ENCODE measurements at places on chromosomes 11 and 22.
A peak's percentile ranks its signal among the peaks of the same experiment; 100 is the strongest.

- DNase-seq = no peak
These were observed 8.4 kb downstream of the INCENP start for GRCh38 chr11:62132191-62132590.

DNA sequence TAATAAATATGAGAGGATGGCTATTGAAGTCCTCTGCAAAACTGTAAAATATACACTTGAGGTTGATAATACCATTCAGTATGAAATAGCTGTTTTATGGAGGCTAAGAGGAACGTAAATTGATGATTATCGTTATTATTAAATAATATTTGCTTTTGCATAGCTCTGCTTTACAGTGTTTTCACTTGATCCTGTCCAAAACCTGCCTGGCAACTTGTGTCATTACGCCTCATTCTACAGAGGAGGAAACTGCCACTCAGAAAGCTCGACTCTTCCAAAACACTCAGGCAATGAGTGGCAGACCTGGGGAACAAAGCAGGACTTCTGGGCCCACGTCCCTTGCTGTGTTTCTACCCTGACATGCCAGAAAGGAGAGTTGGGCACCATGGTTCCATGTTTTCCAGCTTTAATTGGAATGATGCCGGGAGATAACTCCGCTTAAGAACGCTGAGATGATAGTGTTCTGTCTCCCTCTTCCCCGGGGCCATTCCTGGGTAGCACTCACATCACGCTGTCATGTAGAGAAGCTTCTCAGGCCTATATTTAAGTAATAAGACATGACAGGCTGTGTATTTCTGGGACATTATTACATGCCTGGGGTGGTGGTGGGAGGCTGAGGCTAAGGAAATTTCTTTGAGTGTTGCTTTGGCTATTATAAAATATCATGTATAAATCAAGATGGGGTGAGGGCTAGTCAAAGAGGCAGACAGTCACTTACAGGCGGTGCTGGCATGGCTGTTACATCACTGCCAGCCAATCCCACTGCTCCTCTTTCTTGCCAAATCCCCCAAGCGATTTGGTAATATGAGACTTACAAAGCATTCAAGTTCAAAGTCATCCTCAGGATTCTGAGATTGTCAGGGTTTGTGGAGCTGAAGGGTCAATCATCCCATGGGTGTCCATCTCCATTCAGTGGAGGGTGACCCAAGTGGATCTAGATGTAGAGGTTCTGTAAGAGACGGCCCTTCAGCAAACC, 501.7 kb downstream of the INSC start:
- no peak for DNase-seq

DNA sequence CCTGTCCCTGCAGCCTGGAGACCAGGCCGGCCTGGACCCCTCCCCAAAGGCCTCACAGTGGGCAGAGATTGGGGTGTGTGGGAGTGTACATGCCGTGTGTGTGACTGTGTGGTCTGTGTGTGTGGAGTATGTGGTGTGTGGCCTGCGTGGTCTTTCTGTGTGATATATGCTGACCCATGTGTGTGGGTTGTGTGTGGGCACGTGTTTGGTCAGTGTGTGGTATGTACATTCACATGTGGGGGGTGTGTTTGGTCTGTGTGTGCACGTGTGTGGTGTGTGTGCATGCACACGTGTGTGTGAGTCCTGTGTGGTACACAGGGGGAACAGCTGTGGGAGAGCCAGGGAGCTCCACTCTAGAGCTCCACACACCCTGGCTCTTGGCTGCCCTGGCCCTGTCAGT, 1185.1 kb downstream of the BRD1 start:
- no peak for DNase-seq

DNA sequence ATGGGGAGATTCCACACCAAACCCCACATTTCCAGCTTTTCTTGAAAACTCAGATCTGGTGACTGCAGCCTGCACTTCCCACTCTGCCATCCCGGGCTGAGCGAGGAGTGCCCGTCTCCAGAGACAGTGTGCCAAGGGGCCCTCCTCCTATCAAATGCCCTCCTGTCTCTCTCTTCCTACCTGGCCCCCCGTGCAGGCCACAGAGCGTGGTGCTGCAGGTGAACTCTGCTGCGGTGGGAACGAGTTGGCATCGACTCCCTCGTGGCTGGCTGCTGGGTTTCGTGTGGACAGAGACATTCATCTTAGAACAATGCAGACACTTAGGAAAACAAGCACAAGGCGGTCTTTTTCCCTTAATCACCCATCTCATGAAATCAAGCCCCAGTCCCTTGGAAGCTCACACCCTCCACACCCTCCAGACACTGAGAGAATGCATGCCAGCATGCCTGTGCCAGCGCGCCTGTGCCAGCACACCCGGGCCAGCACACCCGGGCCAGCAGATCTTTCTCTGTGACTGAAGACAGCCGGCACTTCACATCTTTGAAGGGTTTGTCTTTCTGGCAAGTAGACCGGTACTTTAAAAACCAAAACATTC, 65.0 kb downstream of the PARVB start:
- DNase-seq = no peak

- DNase-seq = no peak
These were observed 37.0 kb upstream of the PPARA start for GRCh38 chr22:46113110-46113909.

DNA sequence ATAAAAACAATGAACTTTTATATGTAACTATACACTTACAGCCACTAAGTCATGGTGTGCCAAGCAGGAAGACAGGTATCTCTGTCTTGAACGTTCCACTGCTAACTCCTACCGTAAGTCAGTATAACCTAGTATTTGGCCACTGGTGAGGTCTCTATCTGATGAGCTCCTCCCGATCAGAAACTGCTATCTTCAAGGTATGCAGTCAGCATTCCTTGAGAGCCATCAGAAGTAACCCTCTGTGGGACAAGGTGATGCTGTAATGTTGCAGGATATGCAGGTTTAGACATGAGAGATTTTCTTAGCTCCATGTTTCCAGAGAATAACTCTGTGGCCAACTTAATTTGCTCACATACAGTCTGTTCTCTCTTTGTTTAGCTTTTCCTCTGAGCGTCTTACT, 397.9 kb upstream of the CCDC90B start:
- DNase-seq = no peak

GRCh38 chr11:95697614-95698408, 91.8 kb downstream of the FAM76B start:
- peak; percentile 92 for DNase-seq

- DNase-seq = peak; percentile 74
These were observed 64.9 kb downstream of the NAV2 start for GRCh38 chr11:19777377-19778102.

- DNase-seq = no peak
These were observed 2.2 kb upstream of the APOBEC3H start for GRCh38 chr22:39094717-39095389.

- DNase-seq = no peak
These were observed 514.0 kb downstream of the TBC1D22A start for GRCh38 chr22:47276450-47276820.

DNA sequence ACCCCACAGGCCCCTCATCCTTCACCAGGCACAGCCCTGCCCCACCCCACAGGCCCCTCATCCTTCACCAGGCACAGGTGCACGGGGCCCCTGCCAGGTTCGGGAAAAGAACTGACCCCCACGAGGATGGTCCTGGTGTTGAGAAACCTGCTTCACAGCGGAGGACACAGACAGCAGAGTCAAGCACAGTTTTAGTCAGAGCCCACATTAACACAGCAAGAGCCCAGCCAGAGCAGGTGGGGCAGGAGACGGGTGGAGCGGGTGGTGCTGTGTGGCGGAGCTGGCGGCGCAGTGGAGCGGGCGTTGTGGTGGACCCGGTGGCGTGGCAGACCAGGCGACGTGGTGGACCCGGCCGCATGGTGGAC, 1085.5 kb downstream of the BRD1 start:
- DNase-seq = no peak

- DNase-seq = no peak
These were observed 1.3 kb downstream of the CTSW start for GRCh38 chr11:65880844-65881421.

GRCh38 chr22:33023153-33023827, 34.9 kb downstream of the SYN3 start:
- DNase-seq = no peak

GRCh38 chr11:35232891-35233330, 93.9 kb downstream of the CD44 start:
- DNase-seq = no peak

DNA sequence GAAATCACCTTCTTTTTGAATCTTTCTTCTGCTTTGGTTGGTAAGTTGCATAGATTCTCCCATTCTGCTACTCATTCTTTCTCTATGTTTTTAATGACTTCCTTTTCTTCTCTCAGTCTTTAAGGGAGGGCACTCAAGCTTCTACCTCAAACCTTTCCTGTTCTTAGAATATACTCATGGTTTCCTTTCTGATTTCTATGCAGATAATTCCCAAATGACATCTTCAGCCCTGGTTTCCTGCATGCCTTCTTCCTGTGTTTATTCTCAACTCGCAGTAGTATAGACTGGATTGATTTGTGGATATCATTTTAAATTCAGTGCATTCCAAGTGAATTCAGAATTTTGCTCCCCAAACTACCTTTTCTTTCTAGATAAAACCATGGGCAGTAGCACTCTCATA, 803.6 kb downstream of the METTL15 start:
- no peak for DNase-seq

DNA sequence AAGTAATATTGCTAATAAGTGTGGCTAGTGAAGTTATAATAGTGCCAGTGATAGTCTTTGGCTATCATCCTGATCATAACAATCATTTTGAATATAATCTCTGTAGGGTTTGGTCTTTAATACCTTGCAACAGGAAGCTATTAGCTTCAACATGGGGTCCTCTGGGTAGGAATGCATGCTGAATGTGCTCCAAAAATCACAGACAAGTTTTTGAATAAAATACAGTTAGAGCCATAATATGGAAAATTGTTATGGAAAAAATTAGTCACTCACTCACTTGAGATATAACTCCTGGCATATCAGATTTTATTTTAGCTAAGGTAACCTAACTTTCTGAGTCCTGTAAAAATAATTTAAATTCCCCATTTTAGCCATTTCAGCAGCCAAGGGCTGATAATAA, 95.4 kb upstream of the MTMR2 start:
- no peak for DNase-seq

GRCh38 chr11:125959931-125960330, 14.1 kb downstream of the VSIG10L2 start:
- no peak for DNase-seq

GRCh38 chr11:123778511-123778910, 24.2 kb upstream of the OR6X1 start:
- DNase-seq = no peak

DNA sequence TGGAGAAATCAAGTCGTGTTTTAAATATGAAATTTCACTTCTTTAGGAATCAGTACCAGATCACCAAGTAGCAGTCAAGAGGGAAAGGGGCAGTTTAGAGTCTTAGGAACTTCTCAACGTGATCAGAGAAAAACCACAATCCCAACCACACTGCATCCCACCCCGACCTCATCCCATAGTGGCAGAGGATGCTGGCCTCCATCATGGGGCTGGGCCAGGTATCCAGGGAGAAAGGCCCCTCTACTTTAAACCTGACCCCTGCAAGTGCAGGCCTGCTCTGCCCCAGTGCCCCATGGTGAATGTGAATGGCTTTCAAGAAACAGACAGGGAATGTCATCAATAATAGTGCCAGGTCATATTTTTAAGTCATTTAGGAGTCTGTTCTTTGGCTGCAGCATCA, 12.1 kb downstream of the CHST1 start:
- DNase-seq = no peak

DNA sequence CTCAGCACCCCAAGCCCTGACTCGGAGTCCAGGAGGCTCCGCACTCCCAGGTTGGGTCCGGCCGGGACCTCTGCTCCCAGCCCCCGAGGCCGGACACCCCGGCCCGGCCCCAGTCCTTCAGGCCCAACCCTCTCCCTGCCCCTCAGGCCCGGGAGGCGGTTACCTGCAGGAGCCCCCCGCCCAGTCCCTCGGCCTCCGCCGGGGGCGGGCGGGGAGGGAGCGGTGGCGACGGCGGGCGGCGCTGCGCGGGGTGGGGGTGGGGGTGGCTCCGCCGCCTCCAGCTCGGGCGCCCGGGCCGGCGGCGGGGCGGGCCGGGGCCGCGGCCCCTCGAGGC, 310 bp downstream of the TCF20 start:
- DNase-seq = no peak

- peak; percentile 69 for DNase-seq
These were observed 1.4 kb upstream of the GGA1 start for GRCh38 chr22:37607010-37607934.

GRCh38 chr22:20503816-20504215, 3.6 kb upstream of the MED15 start:
- DNase-seq = no peak

DNA sequence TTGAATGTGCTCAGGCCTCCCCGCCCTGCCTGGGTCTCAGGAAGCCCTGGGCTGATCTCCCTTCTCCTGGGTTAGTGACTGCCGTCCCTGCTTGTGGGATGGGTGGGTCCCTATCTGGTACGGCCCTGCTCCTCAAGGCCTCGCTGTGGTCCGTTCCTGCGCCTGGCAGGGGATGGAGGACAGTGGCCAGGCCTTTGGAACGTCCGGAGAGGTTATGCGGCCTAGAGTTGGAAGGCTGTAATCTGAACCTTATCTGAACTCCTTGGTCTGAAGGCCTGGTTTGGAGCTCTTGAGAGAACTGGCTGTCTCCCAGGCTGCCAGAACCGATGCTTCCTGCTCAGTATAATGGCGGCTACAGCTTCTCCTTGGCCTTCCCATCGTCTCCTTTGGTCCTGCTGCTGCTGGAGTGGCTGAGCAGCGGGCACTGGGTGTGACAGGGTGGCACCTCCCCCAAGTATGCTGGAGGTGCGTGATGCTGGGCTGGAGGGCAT, 72.8 kb downstream of the FLI1 start:
- DNase-seq = no peak

DNA sequence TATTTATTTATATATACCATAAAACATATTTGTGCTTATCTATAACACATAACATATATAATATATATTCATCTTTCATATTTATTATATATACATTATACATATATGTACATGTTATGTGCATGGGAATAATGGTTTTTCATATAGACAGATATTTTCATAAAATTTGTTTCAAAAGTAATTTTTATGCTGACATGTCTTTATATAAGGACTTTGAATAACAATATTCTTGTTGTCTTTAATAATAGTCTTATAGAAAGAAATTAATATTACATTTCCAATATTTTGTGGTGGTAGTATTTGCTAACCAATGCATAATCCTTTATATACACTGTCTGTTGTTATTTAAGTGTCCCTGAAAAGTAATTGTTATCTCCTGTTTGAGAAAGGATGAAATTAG, 49.6 kb downstream of the GRM5 start:
- DNase-seq = no peak

DNA sequence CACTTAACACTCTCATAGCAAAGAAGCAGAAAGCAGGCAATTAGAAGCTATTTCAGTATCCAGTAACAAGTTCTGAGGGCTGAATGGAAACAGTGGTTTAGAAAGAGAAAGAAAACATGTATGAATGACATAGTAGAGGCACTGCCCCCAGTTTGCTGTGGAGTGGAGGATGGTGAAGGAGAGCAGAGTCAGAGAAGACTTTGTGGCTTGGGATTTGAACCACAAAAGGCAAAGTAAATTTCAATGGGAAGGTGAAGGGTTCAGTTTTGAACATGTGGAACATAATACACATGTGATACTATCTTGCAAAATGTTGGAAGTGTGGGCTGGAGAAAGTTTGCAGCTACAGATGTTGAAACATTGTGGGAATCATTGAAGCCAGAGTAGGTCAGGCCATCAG, 81.4 kb downstream of the SNX19 start:
- no peak for DNase-seq

GRCh38 chr11:129591527-129591926, 215.9 kb downstream of the BARX2 start:
- no peak for DNase-seq

GRCh38 chr11:83033972-83034672, 37.6 kb downstream of the RAB30 start:
- DNase-seq = peak; percentile 27
